ENCODE measurements at places on chromosomes 12 and 14.

GRCh38 chr14:28983279-28983678, 216.7 kb downstream of the FOXG1 start:
- DNase-seq = no peak

DNA sequence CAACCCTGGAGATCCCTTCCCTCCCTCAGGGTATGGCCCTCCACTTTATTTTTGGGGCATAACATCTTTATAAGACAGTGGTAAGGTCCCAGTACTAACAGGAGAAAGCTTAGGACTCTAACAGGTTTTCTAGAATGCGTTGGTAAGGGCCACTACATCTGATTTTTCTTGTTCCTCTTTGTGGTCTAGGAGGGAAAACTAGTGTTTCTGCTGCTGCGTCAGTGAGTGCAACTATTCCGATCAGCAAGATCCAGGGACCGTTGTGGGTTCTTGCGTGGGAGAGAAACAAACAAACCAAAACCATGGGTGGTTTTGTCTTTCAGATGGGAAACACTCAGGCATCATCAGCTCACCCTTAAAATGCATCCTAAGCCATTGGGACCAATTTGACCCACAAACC, 123.6 kb upstream of the SLC16A7 start:
- DNase-seq = no peak

DNA sequence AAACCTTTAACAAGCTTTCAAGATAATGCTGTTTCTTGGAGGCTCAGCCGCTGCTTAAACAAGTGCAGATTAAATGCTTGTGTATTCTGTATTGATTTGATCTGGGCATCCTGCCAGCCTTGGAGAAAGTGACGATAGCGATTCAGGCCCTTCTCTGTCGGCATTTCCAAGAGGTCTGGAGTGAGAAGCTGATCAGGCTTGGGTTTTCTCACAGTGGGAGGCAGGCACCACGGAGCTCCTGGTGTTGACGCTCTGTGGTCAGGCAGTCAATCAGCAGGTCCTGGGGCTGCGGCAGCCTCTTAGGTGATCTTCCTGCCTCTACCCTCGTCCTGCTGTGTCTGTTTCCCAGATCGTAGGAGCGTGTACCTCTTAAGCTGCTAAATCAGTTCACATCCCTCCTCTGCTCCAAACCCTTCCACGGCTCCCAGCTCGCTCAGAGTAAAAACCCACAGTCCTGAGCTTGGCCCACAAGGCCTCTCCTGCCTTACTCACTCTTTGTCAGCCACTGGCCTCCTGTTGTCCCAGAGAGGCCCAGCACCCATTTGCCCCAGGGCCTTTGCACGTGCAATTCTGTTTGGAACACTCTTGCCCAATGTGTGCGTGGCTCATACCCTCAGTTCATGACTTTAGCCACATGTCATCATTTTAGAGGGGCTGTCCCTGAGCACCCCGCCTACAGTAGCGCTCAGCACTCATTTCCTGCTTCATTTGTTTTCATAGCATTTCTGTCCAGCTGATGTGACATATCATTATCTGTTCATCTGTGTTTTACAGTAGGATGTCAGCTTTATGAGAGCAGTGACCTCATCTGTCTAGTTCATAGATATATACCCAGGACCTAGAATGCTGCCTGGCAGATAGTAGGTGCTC, 155.4 kb downstream of the AACS start:
- no peak for DNase-seq

DNA sequence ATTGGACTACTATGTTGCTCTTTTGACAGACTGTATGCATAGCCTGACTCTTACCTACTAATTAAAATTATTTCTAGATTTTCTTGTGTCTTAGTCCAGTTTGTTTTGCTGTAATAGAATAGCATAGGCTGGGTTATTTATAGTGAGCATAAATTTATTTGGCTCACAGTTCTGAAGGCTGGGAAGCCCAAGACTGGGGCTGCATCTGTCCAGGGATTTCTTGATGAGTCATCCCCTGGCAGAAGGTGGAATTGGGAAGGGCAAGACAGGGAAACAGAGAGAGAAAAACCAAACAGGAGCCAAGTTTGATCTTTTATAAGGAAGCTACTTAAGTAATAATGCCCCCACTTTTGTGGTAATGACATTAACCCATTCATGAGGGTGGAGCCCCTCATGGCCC, 759.2 kb upstream of the LRFN5 start:
- no peak for DNase-seq

DNA sequence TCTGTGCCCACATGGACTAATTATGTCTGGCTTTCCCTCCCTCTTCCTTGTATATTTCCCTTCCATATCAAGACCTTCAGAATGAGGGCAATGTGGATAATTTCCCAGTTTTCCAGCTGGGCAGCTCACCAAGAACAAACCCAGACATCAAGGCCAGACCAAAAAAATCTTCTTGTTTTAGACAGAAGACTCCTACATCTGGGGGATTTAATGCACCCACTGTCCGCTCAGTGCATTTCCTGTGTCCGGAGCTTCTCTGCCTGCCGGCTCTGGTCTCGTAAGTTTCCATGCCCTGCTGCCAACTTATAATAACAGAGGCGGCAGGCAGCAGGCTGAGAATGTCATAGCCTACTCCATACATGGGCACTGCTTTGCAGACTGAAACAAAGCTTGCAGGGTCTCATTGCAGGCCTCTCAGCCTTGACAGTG, 207.2 kb upstream of the BCL2L14 start:
- DNase-seq = no peak

DNA sequence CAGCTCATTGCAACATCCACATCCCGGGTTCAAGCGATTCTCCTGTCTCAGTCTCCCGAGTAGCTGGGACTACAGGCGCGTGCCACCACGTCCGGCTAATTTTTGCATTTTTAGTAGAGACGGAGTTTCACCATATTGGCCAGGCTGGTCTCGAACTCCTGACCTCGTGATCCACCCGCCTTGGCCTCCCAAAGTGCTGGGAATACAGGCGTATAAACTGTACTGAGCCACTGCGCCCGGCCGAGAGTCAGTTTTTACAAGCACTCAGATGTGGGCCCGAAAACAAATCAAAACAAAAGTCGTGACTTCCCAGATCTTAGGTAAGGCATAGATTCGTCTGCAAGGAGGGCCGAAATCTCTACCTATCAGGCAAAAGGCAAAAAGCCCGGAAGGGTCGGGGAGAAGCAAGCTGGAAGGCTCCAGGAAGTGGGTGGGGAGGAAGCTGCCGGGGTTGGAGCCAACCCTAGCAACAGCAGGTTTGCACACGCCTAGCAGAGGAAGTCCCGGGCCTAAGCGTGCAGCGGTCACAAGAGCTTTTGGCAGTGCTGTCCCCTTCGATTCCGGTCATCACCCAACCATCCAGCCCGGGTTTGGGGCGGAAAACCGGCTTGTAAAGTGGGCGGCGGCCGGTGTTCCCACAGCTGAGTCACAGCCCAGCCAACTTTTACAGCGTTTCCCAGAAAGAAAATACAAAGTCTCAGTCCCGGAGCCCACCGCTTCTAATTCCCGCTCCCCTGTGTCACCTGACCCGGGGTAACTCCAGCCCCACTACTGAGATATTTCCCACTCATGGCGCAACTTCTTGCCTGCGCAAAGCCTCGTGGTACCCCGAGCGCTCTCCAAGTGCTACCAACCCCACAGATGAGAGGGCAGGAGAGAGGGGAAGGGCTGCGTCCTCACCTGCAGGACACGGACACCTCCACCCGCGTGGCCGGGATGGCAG, 583 bp downstream of the CPNE8 start:
- DNase-seq = no peak

DNA sequence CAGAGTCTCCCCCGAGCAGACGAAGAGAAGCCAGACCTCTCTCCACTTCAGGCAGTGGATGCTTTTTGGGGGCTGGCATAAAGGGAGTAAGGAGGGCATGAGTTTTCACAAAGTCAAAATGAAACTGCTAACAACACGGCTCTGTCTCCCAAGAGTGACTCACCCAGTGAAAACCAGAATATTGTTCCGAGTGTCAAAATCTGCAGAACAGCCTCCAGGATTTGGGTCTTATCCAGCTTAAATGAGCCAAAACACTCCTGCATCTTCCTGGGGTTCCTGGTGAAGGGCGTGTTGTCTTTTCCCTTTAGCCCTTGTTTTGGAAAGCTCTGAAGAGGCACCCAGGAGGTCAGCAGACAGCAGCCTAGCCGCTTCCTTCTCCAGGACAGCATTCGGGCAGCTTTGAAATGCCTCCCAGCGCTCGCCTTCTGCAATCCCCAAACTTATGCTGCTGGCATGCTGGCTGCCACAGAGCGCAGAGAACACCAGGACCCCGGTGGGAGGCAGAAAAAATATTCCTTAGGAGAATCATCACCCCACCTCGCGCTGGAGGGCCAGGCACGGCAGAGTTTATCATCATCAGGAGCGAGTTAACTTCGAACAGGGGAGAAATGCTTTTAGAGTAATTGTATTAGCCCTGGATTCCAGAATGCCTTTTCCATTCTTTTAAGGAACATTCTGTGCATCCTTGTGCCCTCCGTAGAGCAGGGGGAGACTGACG, 117.7 kb upstream of the NCOR2 start:
- DNase-seq = no peak

- DNase-seq = no peak
Observed at GRCh38 chr12:117058442-117059072, 40.7 kb downstream of the TESC start.

DNA sequence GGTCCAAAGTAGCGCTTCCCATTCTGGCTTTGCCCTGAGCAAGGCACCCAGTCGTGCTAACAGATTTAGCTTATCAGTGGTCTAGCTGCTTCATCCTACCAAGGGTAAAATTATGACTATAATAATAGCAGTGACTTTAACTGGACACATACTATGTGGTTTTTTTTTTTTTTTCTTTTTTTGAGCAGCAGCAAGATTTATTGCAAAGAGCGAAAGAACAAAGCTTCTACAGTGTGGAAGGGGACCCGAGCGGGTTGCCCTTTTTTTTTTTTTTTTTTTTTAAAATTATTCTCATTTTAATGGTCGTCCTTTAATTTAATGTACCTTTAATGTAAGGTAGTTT, 505 bp downstream of the HELB start:
- no peak for DNase-seq

GRCh38 chr14:92389598-92390158, 66.7 kb downstream of the SLC24A4 start:
- DNase-seq = no peak

GRCh38 chr12:70049596-70050360, 193.5 kb upstream of the CNOT2 start:
- DNase-seq = no peak

- DNase-seq = no peak
Observed at GRCh38 chr14:46480817-46481216, 170.8 kb downstream of the RPL10L start.

GRCh38 chr12:133222211-133222610, 13.5 kb downstream of the ANHX start:
- no peak for DNase-seq

GRCh38 chr14:104191409-104191997, 53.1 kb downstream of the KIF26A start:
- no peak for DNase-seq

GRCh38 chr12:49560695-49561094, 7.2 kb downstream of the MCRS1 start:
- no peak for DNase-seq

DNA sequence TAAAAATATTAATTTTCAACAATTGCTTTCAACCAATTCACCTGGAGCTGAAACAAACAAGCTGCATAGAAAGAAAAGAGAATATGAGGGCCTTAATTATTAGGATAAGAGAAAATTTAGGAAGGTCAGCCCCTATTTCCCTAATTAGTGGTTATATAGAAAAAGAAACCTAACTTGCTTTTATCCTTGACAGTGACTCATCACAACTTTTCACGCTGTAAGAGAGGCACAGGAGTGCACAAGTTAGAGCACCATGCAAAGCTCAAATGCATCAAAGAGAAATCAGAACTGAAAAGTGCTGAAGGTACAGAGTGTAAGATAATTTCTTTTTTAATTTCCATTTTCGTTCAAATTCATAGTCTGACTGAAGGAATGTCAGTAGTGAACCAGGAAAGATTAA, 4.7 kb downstream of the CLEC4D start:
- DNase-seq = no peak

DNA sequence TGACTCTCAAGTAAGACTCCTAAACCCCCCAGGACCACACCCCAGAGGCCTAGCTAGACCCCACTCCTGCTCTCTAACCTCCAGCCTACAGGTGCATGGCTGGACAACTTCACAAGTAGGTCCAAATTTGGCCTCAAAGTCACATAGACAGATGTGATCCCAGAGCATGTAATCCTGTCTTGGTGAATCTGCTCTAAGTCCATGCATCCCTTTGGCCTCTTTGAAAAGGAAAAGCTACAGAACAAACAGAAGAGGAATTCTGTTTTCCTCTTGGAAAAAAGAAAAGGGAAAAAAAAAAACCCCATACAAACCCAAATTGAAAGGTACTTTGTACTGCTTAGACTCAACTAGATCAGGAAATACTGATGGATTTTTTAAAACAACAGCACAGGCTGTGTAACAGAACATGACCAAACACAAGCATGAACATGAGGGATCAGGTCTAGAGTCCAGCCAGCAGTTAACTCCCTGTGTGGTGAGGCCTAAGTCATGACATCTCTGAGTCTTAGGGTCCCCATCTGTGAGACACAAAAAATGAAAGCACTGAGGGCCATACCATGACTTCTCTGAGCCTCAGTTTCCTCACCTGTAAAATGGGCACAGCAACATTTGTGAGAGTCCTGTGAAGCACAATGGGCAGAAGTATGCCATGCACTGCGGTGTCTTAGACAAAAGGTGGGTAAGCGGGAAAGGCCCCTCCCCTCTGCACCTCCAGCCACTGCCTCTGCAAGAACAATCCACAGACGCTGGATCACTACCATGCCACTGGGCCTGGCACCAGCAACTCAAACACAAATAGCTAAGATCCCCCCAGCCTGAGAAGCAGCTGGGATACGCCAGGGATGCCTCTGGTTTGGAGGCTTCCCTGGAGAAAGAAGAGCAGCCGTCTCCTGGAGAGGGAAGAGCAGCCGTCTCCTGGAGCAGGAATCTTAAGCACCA, 9.9 kb downstream of the PITPNM2 start:
- DNase-seq = no peak

- no peak for DNase-seq
Observed at GRCh38 chr12:95789126-95790032, 1.2 kb downstream of the NTN4 start.

- no peak for DNase-seq
Observed at GRCh38 chr12:20395791-20396550, 27.6 kb downstream of the PDE3A start.

DNA sequence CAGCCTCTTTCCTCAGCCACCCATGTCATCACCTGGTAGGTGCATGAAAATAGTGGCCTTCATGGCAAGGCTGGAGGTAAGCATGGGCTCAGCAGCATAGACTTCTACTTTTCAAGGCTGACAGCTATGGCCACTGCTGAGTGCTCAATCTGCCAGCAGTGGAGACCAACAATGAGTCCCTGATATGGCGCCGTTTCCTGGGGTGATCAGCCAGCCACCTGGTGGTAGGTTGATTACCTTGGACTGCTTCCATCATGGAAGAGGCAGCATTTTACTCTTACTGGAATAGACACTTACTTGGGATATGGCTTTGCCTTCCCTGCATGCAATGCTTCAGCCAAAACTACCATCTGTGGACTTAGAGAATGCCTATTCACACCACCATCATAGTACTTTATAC, 39.5 kb upstream of the USP44 start:
- DNase-seq = no peak

GRCh38 chr12:76874491-76875190, 4.2 kb downstream of the CSRP2 start:
- no peak for DNase-seq

Data from activated CD4-positive, CD25-positive, alpha-beta regulatory T cell treated with anti-CD3 and anti-CD28 coated beads, Interleukin-2, amount 50 U/mL, for 16 hours (primary cell).